Stimulated activated CD4-positive, alpha-beta T cell treated with anti-CD3 and anti-CD28 coated beads, Interleukin-12 subunit alpha, Interleukin-12 subunit beta, amount 100 ng/mL, for 4 hours (primary cell): ENCODE measurements at places on chromosomes 12 and 14.

DNA sequence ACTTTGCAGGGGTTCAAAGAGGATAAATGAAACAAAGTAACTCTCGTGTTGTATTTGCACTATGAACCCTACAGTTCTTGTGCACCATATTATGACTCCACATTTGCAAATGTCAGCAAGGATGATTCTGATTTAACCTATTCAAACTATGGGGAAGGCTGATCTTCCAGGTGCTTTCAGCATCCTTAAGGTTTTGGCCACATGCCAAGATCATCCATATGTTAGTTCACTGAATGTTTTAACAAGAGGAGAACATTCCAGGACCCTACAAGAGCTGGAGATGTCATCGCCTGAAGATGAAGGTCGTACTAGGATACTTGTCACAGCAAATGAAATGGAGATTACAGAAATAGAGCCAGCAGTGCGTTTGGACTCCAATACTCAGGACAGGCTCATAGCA, 114.2 kb downstream of the DHRS2 start:
- no peak for DNase-seq

DNA sequence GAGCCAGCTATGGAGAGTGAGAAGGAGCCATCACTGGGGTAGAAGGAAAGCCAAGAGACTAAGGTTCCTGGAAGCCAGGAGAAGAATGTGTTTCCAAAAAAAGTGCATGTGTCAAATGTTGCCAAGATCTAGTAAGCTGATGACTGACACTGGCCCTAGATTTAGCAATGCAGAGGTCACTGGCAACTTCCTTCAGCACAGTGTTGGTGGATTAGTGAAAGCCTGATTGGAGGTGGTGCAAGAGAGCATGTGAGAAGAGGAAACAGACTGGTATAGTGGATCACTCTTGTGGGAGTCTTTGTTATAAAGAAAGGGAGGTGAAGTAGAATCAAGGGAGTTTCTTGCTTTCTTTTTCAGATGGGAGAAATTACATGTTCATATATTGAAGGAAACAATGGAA, 34.1 kb upstream of the CHGA start:
- DNase-seq, result no peak

DNA sequence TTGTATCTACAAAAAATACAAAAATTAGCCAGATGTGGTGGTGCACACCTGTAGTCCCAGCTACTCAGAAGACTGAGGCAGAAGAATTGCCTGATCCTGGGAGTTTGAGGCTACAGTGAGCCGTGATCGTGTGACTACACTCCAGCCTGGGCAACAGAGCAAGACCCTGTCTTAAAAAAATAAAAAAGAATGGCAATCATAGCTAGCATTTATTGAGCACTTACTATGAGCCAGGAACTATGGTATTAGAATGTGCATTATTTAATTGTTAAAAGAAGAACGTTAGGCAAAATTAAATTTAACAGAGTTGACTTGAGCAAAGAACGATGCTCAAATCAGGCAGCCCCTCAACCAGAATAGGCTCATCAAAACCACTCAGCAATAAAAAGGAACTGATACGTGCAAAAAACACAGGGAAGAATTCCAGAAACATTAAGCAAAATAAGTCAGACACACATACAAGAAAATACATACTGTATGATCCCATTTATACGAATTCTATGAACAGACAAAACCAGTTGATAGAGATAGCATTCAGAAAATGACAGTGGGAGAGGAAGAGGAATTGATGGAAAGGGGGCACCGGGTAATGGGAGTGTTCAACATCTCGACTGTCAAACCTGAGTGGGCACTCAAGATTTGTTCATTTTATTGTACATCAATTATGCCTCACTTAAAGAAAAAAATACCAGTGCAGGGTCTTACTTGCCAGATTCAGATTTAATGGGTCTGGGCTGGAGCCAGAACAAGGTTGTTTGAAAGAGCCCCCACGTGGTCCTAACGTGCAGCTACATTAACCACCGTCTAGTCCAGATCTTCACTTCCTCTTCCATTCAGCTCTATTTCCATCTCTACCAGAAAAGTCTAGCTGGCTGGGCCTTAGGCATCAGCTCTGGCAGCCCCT, 8.0 kb downstream of the SCNN1A start:
- no peak for DNase-seq

DNA sequence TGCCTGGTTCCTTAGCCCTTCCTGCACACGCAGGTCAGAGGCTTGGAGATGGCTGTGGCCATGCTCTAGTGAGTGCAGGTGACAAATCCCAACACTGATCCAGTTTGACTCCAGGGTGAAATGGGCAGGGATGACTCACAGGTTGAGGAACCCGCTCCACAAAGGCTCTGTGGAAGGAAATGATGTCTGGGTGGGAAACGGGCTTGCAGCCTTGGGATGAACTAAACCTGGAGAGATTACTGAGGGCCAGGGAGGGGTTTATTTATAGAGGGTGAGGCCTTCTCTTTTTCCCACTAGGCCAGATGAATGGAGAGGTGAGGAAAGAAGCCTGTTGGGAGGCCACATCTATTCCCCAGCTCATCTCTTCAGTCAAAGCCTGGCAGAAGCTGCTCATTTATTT, 29.3 kb upstream of the EMP1 start:
- DNase-seq, result no peak
